ENCODE measurements at places on chromosomes 11 and 22.

DNA sequence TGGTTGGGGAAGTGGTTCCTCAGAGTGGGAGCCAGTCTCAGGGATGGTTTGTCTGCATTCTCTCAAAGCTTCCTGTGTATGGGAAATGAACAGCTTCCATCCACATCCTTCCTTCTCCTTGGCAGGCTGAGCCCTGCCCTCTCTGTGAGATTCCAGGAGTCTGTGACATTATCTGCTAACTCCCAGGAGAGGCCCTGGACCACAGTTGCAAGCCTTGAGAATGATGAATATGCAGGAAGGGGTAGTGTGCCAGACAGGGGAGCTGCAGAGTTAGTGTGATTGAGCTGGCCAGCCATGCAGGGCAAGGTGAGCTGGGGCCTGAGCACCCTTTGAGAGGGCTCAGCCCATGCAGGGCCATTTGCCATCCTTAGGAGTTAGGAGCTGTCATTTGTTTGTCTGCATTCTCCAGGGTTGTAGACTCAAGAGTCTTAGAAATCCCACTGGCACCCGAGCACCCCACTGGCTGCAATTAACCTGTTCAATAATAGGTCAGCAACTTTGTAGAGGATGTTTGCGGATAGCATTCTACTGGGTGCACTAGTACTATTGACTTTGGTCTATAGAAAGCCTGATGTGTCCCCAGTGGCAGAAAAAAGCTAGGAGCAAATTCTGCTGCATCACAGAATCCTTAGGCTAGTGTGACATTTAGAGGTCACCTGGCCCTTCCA lies 299.0 kb upstream of the CADM1 start:
- DNase-seq: no peak

DNA sequence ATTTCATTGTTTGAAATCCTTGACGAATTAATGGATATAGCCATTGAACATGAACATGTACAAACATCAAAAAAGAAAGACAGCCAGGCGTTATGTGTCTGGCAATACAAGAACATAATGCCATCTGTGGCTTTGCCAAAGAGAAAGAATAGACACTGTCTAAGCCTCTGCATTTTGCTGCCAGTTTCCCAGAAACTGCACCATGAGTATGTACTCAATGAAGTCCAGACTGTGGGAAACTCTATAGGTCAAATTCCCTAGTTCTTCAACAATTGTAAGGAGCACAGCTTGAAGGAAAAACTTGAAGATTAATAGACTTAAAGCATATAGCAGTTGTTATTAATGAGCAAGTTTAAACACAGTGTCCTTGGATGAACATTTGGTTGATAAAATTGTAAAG lies 71.3 kb downstream of the BBOX1 start:
- no peak for DNase-seq

- DNase-seq: no peak
Observed at GRCh38 chr11:44977493-44977984, 26.9 kb upstream of the TP53I11 start.

GRCh38 chr11:15589070-15589626 lies 474.4 kb downstream of the INSC start:
- no peak for DNase-seq

DNA sequence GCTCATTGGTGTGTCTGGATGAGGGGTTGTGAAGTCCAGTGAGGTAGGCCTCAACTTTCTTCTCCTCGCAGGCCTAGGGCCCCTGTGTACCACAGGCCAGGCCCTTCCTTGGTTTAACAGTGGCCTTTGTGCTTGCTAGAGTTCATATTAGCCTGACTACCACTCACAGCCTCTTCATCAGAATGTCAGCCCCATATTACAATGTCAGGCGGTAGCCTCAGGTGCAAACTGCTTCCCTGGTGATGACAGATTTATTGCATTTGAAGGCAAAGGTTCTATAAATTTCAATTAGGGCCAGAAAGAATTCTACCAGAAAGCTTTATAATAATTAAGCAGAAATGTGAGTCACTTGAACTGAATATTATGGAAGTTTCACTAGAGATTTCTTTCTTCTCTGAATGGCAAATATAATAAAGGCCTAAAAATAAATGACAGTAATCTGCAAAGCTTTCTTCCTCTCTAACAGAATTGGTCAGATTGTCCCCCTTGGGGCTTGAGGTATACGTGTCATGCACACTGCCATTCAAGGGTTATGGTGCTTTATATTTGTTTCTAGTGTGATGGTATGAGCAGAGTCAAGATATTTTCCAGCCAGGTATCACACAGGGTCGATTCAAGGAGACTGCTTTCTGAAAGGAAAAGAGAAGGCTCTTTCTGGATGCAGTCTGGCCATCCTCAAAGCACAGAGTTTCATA lies 210.3 kb downstream of the CWF19L2 start:
- DNase-seq: no peak

DNA sequence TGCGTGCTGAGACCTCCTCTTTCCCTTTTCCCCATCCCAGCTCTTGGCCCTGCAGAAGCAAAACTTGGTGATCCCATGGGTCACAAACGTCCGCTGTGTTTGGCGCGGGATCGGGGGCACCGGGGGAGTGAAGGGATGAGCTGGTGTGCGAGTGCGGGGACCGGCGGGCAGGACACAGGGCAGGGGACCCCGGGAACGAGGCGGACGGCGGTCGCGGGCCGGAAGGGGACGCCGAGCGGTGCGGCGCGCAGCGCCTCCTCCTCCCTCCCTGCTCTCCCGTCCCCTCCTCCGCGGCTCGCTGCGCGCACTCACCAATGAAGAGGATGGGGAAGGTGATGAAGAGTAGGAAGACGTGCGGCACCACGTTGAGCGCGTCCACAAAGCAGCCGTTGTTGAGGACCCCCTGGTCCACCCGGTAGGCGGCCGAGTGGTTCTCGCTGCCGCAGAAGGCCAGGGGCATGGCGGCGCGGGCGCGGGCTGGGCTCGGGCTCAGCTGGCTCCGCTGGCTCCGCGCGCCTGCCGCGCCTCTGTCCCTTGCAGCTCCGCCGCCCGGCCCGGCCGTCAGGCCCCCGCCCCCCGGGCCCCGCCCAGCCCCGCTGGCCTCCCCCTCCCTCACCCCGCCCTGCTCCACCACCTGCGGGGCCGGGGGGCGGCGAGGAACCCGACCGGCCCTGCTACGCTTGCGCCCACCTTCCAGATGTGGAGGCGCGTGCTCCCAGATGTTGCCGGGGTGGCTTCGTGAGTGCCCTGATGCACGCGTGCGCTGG lies at the start of gene ABCC8:
TSS of gene ABCC8 (minus strand) at position 529 of the 767 bp plus-strand sequence. CDS start at position 460, 69 bp downstream.
- DNase-seq: no peak

DNA sequence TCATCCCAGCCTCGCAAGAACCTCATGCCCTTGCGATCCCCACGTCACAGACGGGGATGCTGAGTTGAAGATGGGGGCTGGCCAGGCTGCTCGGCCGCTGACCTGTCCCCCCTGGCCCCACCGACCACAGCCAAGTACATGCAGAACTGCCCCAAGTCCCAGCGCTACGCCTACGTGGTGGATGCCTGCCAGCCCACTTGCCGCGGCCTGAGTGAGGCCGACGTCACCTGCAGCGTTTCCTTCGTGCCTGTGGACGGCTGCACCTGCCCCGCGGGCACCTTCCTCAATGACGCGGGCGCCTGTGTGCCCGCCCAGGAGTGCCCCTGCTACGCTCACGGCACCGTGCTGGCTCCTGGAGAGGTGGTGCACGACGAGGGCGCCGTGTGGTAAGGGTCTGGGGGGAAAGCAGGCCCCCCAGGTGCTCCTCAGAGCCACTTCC lies 10.0 kb downstream of the MUC5B start:
- DNase-seq: no peak

GRCh38 chr22:39109361-39109760 lies 12.3 kb downstream of the APOBEC3H start:
- no peak for DNase-seq

- DNase-seq: no peak
Observed at GRCh38 chr22:17265649-17266248, 46.5 kb upstream of the ADA2 start.

GRCh38 chr11:81700076-81700475 lies 1033.6 kb downstream of the FAM181B start:
- no peak for DNase-seq

DNA sequence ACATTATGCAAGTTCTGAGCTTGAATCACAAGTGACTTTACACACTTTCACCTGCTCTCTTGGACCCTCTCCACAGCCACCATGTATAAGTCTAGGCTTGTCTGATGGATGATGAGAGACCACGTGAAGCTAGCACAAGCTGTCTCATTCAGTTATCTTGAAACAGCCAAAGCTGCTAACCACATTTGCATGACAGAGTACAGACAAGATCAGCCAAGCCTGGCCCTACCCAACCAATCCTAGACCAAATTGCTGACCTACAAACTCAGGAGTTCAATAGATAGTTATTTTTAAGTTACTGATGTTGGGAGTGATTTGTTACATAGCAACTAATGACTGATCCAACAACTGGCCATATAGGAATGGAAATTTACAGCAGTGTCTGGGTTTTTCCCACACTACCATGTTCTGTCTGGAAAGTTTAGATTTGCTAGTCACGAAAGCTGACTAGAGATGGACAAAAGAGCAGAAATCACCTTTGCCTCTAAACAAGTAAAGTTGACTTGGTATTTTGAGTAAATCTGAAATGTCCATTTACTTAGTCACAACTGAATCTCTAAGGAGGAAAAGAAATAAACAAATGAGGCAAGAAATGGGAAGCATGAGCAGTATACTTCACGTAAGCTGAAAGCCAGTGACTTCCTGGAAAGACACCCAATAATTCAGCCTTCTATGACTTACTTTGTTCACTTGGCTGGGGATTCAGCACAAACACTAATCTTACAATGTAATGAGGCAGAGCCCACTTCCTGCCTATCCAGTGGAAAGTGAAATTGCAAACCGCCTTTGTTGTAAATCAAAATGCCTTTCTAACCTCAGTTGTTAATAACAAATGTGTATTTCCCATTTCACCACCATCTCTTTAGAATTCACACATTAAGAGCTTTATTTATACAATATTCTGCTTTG lies 101.7 kb downstream of the FAM181B start:
- DNase-seq: no peak

- DNase-seq: no peak
Observed at GRCh38 chr11:2314525-2315394, 12.9 kb downstream of the TSPAN32 start.

DNA sequence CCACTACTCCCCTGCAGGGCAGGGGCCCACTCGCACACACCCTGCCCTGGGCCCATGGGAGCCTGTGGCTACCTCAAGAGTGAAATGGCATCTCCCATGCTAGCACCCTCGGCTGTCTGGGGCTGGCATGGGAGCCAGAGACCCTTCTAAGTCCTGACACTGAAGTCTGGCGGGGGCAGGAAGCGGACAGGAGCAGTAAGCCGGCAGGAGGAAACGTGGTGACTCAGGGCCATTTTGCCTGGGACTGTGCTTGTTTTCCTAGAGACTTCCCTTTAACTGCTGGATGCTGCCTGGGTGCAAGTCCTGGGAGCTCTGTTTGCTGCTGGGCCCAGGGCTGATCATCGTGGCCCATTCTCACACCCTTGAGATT lies 16.8 kb downstream of the RELT start:
- no peak for DNase-seq

DNA sequence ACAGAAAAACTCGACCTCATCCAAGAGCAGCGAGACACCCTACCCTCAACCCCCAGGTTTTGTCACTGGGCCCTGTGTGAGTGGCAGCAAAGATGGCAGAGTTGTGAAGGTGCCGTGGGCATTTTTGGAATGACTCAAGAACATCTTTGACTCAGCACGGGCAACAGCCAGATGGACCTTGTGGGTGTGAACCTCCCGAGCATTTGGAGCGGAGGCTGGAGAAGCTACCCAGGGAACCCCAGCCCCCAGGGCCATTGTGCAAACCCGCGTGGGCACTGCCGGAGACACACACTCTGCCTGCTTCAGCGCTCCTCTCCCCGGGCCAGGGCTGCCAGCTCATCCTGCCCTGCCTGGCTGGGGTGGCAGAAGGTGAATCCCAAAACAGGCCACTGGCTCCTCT lies 66.1 kb downstream of the PANX1 start:
- DNase-seq: no peak

- DNase-seq: no peak
Observed at GRCh38 chr11:84722583-84723108, 904.5 kb downstream of the DLG2 start.

DNA sequence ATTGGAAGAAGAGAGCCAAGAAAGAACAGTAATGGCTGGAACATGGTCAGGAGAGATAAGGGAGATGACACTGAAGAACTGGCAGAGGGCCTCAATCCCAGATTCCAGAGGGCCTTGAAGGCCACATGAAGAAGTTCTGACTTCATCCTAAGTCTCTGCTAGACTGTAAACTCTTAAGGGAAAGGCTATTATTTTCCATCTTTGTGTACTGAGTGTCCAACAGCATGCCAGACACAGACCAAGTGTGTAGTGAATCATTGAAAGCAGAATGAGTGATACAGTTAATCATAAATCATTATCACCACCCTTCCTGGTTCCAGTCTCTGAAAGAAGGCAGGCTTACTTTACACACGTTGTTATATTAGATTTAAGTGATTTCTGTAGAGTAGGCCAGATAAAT lies 185.3 kb upstream of the C11orf87 start:
- DNase-seq: no peak

GRCh38 chr11:78138694-78139421 lies 568 bp downstream of the ALG8 start:
- no peak for DNase-seq

DNA sequence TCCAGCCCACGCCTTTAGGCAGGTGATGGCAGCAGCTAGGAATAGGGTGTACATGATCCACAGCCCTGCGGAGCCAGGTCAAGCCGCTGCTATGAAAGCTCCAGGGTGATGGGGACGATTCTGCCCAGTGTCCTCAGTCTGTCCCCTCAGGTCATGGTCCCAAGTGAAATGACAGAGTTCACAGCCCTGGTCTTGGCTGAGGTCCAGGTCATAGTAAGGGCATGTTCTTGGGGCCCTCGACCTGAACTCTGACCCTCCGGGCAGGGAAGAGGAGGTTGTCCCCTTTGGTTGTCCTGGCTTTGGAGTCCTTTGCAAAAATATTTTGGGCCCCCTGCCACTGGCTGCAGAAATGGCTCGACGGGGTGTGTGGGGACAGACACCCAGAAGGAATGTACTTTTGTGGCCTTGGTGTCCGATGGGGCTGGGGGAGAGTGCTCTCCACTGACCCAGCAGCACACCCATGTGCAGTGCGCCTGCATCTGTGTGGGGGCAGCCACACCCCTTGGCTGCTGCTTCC lies 7.3 kb downstream of the C22orf31 start:
- DNase-seq: no peak

- DNase-seq: no peak
Observed at GRCh38 chr22:23754980-23755636, 883 bp upstream of the VPREB3 start.

DNA sequence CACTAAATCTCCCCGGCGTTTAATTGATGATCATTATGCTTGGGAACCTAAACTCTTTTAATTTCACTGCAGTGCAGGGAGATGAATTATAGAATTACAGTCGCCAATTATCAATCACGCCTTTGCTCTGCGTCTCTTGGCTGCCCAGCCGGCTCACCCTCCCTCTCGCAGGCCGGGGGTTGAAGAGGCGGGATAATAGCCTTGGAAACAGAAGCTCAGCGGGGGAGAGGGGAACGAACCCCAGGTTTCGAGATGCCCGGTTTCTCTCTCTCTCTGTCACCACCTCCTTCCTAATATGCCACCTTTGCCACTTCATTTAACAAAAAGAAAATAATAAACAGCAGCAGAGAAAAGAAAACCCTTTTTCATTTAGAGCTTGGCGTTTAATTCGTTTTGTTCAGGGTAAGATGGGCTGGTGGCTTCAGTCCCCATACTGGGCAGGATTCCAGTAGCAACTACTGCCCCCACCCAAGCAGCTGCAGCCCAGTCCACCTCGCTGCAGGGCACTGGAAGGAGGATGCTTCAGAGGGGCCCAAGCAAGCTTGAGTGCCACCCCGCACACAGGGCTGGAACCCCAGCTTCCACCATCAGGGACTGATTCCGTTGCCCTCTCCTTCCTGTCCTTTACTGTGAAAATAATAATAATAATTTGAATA lies 271.7 kb downstream of the BUD13 start:
- no peak for DNase-seq

- no peak for DNase-seq
Observed at GRCh38 chr22:46297151-46297812, 612 bp downstream of the GTSE1 start.
